ENCODE measurements at places on chromosomes 5 and 9.

- no peak for DNase-seq
These were observed 14.2 kb upstream of the SERINC5 start for GRCh38 chr5:80269991-80270438.

- DNase-seq = no peak
These were observed 21.2 kb upstream of the UNC5A start for GRCh38 chr5:176788941-176789872.

DNA sequence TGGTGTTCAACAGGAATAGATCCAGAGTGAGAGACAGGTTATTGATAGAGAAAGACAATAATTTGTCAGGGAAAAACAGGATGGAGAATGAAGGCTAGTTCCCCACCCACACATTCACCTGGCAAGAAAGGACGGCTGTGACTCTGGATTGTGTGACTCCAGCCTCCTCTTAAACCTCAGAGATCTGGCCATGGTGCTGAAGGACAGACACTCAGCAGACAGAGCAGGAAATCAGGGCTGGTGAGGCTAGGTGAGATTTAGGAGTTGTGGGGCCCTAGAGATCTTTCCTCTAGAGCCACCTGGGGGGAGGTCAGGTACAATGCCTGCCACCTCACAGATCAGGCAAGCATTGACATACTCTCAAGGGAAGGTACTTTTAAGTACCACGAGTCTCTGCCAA, 15.2 kb downstream of the OR1B1 start:
- DNase-seq = no peak

DNA sequence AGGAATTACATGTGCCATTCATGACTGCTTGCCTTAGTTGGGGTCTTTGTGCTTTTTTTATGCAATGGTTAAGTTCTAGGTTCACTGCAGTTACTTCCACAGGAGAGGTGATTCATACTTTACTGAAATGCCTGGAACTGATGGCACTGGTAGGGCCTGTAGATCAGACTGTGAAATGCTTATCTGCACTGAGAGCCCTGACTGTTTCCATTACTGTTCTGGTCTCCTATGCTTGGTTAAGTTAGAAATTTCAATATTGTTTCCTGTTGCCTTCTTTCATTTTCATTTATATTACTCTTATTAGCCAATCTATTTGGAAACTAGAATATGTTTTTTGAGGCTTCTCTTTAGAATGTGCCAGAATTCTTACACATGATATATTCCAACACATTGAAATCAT, 484.1 kb upstream of the SEMA6A start:
- DNase-seq = no peak

- DNase-seq = no peak
These were observed 474.4 kb downstream of the TLE1 start for GRCh38 chr9:81214975-81215374.

DNA sequence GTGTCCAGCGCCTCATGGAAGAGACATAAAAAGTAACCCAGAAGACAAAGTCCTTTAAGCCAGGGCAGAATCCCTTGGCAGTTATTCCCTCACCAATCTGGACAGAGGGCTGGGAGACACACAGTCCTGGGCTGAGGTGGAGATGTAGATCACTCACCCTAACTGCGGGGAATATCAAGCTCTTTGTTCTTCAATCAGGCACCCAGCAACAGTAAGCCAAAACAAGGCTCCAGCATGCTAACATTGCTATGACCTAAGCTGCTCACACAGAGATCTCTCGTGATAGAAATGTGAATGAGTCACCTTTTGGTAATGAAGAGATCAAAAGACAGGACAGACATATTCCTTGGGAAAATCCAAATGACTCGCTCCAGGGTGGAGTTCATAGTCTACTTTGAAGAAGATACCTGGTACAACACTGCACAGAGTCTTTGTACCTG, 101.3 kb downstream of the FBN2 start:
- no peak for DNase-seq

DNA sequence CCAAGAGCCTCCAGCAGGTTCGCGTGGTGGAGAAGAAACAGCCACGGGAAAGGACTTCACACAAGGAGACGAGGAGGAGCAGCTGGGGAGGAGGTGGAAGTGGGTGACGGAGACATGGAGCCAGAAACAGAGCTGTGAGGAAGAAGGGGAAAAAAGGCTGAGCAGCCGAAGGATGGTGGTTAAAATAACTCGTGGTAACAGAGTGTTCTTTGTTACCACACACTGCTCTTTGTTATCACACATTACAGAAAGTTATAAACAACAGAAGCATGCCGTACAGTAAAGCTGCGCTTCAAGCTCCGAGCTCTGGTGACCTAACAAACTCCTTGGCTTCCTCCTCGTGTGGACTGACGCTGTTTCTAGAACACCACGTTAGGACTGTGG, 215.4 kb downstream of the GLIS3 start:
- no peak for DNase-seq

DNA sequence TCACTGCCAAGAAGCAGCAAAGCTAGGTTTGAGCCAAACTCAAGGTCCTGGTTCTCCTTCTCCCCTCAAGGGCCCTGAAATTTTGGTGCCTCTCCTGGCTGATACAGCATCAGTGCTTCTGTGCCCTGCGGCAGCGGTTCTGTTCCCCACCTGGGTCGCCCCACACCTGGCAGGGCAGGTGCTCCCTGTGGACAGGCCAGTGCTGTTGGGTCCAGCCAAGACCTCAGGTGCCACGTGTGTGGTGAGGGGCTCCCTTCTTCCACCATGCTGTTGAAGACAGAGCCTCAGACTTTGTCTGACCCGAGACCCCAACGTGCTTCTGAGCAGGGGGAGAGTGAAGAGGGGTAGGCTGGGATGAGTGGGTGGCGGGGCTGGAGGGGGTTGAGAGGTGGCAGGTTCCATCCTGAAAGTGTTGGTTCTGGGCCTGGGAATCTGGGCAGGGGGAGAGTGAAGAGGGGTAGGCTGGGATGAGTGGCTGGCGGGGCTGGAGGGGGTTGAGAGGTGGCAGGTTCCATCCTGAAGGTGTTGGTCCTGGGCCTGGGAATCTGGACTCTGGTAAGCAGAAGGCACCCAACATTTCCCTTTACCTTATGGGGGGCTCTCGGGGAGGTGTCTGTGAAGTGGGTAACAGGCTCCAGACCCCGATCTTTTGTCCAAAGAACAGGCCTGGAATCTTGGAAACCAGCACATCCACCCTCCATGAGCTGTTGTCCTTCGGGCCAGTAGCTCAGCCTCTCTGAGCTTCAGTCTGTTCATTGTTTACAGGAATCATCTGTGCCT, 2.3 kb downstream of the PLEKHG4B start:
- DNase-seq = no peak

- no peak for DNase-seq
These were observed 993.9 kb upstream of the ACO1 start for GRCh38 chr9:31390403-31391025.

DNA sequence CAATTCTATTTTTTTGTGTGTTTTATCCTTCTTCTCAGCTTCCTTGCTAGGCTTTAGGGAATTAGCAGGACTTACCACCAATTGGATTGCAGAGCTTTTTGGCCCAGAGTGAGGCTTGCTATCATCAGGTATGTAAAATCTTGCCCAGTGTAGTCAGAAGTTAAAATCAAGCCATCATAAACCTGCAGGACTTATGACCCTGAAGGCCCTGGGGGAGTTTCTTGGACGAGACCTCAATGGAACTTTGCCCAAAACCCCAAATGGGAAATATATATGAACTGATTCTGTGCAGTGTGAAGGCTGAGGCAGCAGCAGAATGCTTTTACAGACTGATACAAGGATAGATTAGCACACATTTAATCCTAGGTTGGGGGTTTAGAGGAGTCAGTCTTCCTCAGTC, 287.0 kb downstream of the SH3GL2 start:
- no peak for DNase-seq

DNA sequence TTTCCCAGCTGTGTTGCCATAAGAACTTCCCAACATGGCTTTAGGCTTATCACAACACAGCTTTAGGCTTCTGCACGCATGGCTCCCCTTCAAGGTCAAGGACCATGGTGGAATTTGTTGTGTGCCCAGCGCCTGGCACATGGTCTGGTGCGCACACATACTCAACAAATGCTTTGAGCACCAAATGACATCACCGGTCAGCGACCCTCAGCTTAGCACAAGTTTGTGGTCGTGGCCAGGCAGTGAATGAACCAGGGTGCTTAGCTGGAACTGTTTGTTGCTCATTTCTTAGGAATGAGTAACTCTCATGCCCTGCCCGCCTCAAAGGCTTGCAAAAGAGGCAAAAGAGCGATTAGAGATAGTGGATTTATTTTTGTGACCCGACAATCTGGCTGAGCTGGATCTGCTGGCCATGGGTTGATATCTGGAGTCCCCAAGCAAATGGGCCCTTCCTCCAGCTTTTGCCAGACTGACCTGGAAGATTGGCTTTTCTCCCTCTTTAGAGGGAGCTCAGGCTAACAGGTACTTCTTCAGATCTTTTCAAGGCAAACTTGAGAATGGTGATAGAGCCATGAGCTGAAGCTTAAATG, 58.9 kb downstream of the DAP start:
- no peak for DNase-seq
